Right cardiac atrium (tissue), 5 donors: ENCODE measurements at places on chromosomes 5 and 9. TPM values are rescaled to one million over a fixed set of nuclear protein-coding genes. Genes with fewer than 3 reads are reported as not detected.

The GALNT12 gene
- total RNA-seq, result 0.94 TPM

The PCDHGA4 gene
- 5.6 TPM for total RNA-seq

The CEL gene
- total RNA-seq, result 9.7 TPM

The PCDHA8 gene
- not detected for total RNA-seq

The GFPT2 gene
- 5.8 TPM for total RNA-seq

The LEAP2 gene
- total RNA-seq, result 1.5 TPM

The SLC34A1 gene
- not detected for total RNA-seq

The TLR4 gene
- total RNA-seq, result 16.3 TPM

The SPATA31E1 gene
- total RNA-seq, result not detected

The FRRS1L gene
- total RNA-seq, result 5.9 TPM

The SLCO4C1 gene
- 0.06 TPM for total RNA-seq

The C1QTNF2 gene
- 1.6 TPM for total RNA-seq

The PCDHA1 gene
- not detected for total RNA-seq

The SPINK7 gene
- not detected for total RNA-seq

The SV2C gene
- not detected for total RNA-seq

The IL13 gene
- not detected for total RNA-seq

The CCL28 gene
- total RNA-seq, result 2.0 TPM

DNA sequence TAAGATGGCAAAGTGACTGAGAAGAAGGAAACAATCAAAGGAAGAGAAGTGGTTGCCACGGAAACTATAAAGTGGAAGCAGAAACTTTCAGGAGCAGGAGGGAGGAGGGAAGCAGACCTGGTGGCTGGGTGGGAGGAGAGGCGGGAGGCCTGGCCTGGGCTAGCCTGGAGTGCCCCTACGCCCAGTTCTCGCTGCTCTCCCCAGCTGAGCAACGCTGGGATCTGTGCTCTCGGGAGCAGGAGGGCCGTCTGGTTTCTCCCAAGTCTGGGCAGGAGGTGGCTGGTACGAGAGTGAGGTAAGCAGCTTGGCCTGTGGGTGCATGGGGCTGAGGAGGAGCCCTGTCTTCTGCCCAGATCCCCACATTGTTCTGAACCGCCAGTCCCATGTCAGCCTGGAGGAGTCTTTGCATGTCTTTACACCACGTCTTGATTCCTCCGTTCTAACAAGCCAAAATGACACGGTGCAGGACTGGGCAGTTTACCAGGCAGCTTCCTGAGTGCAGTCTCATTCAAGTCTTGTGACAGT, 15.0 kb upstream of the DAB2IP start:
- no peak for DNase-seq

DNA sequence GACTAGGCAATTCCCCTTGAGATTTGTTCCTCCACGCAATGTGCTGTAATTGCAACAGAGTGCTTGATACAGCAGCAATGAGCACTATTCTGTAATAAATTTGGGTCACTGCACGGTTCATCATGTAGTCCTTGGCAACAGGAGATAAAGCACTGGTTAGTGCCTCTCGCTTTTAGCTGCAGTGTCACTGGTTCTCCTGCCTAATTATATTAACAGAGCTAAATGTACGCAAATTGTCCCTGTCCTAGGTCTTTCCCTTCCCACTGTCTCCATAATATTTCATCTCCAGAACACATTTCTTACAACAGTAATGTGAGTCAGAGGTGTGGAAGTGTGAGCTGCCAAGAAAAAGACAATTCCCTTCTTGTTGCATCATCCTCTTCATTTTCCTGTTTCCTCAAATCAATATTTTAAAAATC, 553.1 kb downstream of the ZNF608 start:
- DNase-seq, result no peak

- no peak for DNase-seq
Measured at GRCh38 chr5:38697013-38697412, 140.6 kb upstream of the LIFR start.

GRCh38 chr5:97192580-97193354, 9.7 kb upstream of the RIOK2 start:
- no peak for DNase-seq

- DNase-seq, result no peak
Measured at GRCh38 chr5:148561801-148562311, 92.5 kb downstream of the HTR4 start.

GRCh38 chr9:14279671-14280070, 34.3 kb downstream of the NFIB start:
- no peak for DNase-seq

- no peak for DNase-seq
Measured at GRCh38 chr5:178182158-178182876, 4.9 kb downstream of the GMCL2 start.

GRCh38 chr5:138831703-138832102, 43.4 kb downstream of the LRRTM2 start:
- no peak for DNase-seq

DNA sequence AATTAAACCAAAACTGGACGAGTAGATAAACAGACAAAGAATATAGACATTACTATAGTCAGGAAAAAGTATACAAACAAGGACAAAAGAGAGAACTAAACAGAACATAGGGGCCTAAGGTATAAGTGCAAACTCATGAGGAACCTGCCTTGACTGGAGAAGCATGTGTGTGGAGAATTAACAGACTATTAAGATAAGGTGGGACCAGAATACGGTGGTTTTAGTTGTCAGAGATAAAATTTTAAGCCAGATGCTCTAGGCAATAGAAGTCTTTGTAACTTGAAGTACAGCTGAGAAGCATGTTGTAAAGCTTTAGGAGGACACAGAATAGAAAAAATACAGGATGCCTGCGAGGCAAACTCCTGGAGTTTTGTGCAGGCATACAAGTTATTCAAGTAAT, 707.1 kb downstream of the PTPRD start:
- no peak for DNase-seq

DNA sequence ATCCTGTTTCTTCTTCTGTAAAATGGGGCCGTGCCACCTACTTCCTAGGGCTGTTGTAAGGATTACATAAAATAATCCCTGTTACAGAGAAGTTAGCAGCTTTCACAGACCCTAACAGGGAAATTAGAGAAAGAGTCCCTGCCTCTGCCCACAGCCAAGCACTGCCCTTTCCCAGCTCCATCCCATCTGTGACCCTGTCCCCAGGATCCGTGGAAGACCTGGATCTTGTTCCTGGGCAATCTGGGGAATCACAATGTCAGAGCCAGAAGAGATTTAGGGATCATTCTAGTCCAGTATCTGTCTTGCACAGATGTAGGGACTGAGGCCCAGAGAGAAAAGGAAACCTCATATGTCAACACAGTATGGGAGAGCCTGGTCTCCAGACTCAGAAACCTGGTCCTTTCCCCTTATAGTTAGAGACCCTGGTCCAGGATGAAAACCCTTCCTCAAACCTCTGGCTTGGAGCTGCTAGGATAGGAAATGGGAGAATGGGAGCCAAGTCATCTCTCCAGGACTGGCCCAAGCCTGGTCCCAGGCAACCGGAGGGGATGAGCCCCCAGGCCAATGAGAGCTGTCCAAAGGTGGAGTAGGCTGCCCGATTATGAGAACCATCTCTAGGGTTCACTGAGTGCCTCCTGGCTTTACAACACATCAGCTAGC, 12.5 kb downstream of the LHX6 start:
- DNase-seq, result no peak

- DNase-seq, result no peak
Measured at GRCh38 chr9:137679249-137679648, 60.4 kb downstream of the EHMT1 start.

GRCh38 chr9:97809666-97810344, 43.2 kb upstream of the FOXE1 start:
- DNase-seq, result no peak

- DNase-seq, result no peak
Measured at GRCh38 chr5:162657076-162657475, 589.5 kb downstream of the GABRG2 start.

DNA sequence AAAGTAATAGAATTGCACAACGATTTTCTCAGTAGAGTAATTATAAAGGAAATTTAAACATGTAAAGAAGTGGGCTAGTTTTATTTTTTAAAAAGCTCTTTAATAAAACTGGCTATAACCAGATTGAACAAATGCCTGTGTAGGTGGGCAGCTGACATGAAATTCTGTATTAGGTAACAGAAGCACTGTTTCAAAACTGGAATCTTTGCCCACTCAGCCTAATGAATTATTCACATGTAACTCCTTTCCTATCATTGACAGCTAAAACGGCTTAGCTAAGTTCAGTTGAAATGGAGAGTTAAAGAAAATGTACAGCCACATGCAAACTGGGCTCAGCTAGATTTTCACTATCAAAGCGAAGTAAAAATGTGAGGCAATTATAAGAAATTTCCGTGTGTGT, 1300.1 kb upstream of the ACO1 start:
- DNase-seq, result no peak

- DNase-seq, result no peak
Measured at GRCh38 chr9:89853931-89854330, 249.1 kb downstream of the GADD45G start.

- no peak for DNase-seq
Measured at GRCh38 chr5:66538531-66538930, 57.7 kb upstream of the MAST4 start.

GRCh38 chr9:698954-699353, 142.5 kb upstream of the DMRT1 start:
- DNase-seq, result no peak

GRCh38 chr5:113268232-113268631, 166.6 kb downstream of the TSSK1B start:
- no peak for DNase-seq

GRCh38 chr5:1174122-1174936, 27.1 kb upstream of the SLC6A19 start:
- DNase-seq, result peak; percentile 86
